ENCODE measurements at places on chromosomes 12 and 14.

GRCh38 chr12:91975891-91976290, 169.8 kb downstream of the BTG1 start:
- DNase-seq = no peak

DNA sequence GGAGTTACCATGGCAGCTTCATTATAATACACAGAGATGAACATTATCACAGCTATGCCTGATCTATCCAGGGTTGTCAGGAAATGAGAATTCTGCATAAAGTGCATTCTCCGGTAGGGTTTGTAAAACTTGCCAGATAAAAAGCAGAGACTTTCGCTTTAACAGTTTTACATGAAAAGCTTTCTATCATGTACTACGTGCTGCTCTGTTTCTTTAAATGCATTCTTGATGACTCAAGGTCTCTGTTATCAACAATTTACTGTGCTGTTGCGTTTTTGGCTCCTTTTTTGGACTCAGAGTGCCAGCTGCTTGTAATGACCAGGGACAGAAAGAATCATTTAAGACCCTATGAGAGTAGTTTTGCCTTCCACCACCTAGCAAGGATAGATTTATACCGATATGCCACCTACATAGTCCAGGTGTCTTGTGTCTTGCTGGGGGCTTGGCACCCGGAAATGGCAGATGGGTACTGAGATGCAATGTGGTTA, 371.2 kb downstream of the BTG1 start:
- no peak for DNase-seq

- DNase-seq = no peak
Measured at GRCh38 chr12:57233357-57234232, 4.1 kb downstream of the SHMT2 start.

DNA sequence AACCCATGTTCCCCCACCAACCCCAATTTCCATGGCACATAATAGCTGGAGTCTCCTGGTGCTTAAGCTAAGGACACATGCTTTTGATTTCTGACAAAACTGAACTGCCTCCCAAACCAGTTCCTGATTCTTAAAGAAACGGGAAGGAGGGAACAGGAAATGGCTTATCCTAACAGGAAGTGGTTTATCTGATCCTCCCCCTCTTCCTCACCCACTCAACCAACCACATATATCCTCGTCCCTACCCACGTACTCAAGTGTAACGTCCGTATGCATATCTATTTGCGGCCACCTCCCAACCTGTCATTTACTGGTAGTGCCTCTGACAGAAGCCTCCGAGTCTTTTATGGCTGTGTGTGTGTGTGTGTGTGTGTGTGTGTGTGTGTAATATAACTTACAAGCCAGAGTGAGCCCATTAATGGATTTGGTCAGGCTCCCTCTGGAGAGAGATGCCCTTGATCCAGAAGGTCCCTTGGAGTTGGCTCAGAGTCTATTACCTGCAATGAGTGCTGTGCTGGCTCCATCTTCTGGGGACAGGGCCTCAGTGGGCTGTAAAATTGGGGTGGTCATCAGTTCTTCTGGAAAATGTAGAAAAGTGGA, 7.7 kb downstream of the DAZAP2 start:
- DNase-seq = no peak

GRCh38 chr12:40192704-40193255, 32.0 kb upstream of the LRRK2 start:
- DNase-seq = no peak

DNA sequence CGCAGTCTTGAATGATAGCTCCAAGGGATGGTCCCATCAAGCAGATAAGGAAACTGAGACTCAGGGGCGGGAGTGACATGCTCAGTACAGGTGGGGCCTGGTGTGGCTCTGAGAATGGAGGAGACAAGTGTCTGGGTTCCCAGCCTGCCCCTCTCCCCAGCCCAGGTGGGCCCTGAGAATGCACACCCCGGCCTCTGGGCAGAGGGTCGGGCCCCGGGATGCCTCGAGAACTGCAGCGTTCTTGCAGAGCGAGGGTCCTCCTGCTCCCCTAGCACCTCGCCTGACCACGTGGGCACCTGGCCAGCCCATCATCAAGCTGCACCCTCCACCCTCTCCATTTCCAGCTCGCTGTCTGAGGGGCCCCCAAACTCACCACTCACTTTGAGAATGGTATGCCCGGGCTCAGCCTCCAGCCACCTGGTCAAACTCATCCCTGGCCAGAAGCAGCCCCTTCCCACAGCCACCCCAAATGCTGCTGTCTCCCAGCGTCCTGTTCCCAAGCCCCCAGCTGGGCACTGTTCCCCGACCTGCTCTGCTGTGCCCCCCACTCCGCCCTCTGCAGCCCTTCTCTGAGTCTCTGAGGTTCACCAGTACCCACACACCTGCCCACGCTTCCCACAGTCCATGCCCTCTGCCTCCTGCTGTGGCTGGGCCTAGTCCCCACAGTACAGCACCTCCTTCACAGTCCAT, 44.3 kb downstream of the CYP46A1 start:
- no peak for DNase-seq

Data from activated gamma-delta T cell (primary cell).